ENCODE measurements at places on chromosomes 5 and 9.

GRCh38 chr5:131165119-131165727 lies at the start of gene HINT1:
TSS of gene HINT1 (minus strand) at chr5:131165256. CDS start at chr5:131165205, 51 bp downstream.
- DNase-seq: peak; percentile 87

DNA sequence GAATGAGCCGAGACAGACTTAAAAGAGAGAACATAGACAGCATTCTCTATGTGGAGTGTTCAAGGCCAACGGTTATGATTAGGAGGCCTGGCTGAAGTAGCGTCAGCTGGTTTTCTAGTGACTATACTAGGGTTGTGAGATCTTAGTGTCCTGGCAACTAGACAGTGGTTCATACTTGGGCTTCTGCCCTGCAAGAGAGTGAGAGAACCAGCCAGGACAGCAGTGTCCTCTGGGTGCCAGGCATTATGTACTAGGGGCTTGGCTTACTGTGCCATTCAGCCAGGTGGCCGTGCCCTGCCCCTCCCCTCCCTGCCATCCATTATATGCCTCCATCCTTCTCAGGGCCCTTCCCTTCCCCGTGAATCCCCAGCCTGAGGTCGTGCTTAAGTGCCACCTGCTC lies 56.8 kb downstream of the TRIO start:
- DNase-seq: no peak

DNA sequence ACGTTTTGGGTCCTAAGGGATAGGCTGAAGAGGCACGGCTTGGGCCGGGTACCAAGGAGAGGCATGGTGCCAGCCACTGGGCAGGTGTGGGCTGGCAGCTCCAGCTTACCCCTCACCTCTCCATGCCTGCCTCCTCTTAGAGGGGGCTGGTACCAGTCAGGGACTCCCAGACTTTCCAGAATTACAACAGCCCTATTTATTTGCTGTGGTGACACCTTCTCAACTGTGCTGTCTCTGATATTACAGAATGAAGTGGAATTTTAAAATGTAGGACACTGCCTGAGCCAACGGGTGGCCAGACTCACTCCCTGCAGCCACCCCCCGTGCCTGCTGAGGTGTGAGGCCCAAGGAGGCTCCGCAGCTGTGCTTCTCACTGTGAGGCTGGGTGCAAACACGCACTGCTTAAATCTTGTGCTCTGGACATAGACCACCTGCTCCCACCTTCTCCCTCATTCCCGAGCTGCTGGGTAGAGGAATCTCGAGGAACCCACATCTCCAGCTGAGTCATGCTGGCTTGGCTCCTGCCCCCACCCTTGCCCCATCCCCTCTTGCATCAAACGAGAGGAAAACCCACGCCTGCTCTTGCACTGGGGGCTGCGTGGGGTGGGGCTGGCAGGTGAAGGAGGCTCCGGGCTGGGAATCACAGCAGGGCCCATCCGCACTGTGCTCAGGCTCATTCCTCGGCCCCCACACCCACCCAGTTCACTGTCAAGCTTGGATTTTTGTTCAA lies 47.9 kb downstream of the PRRT1B start:
- no peak for DNase-seq

DNA sequence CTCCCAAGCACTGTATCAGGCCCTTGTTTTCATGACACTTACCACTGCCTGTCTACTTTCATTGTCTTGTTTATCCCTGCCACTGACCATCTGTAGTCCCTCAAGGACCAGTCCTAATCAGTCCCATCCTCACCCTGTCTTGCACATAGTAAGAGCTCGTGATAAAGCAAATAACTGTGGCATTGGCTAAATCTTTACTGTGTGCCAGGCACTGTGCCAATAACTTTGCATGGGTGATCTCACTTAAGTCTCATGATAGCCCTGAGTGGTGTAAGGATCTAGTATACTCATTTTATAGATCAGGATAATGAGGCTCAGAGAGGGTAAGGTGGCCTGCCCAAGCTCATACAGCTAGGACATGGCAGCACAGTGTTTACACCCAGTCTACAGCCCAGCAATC lies 5.6 kb downstream of the CDX1 start:
- DNase-seq: peak; percentile 39

GRCh38 chr9:21991072-21991959 lies 2.9 kb downstream of the CDKN2A start:
- DNase-seq: no peak

DNA sequence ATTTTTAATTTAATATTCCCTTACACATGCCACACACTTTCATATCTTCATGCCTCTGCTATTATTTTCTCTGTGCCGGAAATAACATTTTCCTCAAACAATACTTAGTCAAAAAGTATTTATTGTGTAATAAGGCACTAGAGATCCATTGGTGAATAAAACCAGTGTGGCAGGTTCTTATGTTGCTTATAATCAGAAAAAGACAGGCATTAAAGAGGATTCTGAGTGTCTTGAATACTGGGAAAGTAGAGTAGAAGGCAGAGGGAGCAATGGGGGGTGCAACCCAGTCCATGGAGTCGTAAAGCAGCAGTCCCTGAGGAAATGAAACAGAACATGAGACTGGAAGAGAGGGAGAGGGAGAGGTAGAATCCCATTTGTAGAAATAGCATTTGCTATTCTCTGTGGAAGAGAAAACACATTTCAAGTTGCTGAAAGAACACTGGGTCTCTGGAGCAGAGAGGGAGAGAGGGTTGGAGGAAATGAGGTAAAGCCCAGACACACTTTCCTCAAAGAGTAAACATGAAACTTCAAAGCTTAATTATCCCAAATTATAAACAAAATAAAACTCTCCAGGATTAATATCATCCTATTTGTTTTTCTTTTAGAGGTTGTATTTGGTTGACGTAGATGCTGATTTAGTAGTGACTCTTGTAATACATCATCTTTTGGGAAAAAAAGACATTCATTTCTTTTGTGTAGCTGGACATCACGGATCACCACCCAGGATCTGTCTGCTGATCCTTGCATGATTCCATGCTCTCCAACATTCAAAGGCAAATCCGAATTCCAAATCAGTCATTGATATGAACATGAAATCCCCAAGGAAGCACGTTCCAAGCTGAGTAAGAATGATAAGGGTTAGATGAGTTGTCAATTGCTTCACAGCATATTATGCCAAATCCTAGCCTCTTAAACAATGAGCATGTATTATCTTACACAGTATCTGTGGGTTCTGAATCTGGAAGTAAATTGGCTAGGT lies 37.4 kb upstream of the GRAMD2B start:
- DNase-seq: no peak

- DNase-seq: no peak
These were observed 35.4 kb upstream of the SLC28A3 start for GRCh38 chr9:84375954-84376353.

GRCh38 chr5:171750311-171750788 lies 35.3 kb upstream of the SMIM23 start:
- DNase-seq: no peak

- no peak for DNase-seq
These were observed 421.8 kb downstream of the SEMA5A start for GRCh38 chr5:9124071-9124470.

DNA sequence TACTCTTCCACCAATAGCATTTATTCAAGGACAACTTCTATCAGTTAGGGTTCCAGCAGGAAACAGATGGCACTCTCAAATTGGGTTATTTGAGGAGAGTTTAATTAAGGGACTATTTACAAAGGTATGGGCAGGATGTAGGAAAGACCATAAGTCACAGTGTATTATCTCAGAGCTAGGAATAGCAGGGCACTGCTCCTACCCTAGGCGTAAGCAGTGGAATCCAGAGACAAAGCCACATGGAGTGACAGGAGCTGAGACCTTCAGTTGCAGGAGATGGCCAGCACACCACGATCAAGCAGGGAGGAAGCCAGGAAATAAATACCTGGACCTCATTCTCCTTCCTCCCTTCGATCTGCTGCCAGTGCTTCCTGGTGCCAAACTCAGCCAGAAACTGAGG lies 274.9 kb upstream of the SLC30A5 start:
- no peak for DNase-seq

DNA sequence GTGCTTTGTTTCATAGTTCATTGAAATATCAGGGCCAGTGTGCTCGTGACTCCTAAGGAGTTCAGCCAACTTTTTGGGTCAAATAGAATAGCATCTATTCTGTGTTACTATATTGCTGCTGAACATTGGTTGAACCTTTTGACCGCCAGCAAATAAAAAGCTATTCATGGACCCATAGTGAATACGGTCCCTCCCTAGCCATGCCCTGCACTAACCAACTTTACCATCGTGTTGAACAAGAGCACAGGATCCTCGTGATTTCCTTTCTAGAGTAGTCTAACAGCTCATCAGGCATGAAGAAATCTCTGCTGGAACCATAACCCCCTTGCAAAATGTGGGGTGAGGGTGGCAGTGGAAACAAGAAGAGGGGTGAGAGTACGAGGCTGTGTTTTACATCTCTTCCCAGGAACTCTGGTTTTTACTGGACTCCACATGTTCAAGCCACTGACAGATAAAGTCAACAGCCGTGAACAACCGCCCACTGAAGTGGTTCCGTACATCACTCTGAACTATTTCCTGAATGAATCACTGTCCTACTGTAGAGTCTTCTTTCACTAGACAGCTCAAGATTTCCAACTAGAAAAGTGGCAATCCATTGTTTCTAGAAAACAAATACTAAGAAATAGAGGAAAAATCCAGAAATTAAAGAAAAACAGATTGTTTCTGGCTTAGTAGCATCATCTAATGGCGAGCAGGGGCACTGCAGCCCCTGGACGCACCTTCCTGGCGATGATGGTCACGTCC lies 70.1 kb upstream of the SPATA31E1 start:
- DNase-seq: peak; percentile 59

DNA sequence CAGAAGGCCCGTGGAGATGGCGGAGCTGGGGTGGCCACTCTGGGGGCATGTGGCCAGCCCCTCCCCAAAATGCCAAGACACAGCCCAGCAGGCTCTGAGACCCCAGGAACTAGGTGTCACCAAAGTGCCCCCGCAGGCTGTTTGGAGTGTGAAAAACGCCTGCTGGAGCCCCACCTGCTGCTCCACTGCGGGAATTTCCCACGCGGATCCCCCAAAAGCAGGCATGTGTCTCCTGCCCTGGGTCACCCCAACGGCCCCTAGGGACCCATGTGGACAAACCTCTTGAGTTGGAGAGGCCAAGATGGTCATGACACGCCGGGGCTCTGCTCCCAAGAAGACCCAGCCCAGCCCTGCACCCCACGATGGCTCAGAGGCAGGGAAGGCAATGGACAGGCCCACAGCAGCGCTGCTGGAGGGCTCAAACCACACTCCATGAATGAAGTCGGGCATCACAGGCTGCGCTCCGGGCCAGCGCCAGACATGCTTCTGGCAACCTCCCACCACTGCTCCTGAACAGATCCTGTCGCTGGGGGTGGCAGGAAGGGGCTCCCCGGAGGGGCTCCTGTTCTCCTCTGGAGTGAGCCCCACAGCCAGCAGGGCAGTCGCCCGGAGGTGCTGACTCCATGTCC lies 15.3 kb downstream of the NOTCH1 start:
- DNase-seq: no peak

DNA sequence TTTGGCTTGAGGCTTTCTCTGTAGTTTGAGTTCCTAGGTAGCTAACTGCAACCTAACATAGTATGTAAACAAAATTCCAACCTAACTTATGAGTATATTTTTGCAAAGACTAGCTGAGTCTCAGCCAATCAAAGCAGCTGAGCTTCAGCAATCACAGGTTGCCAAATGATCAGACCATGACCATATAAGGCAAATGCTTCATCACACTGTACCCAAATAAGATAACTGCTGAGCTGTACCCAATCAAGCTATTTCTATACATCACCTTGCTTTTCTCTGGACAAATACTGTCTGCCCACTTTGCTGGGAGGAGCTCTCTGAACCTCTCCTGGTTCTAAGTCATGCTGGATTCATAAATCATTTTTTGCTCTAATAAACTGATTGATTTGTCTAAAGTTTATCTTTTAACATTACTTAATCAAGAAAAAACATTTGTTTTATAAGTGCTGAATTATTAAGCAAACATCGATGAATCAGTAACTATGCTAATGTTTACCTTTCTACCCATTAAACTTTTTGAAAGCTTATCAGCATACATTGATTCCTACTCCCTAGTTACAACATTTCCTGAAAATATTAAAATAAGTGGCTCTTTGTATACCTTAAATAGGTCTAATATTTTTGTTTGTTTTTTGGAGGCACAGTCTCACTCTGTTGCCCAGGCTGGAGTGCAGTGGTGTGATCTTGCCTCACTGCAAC lies 129.7 kb upstream of the PCA3 start:
- DNase-seq: peak; percentile 78

DNA sequence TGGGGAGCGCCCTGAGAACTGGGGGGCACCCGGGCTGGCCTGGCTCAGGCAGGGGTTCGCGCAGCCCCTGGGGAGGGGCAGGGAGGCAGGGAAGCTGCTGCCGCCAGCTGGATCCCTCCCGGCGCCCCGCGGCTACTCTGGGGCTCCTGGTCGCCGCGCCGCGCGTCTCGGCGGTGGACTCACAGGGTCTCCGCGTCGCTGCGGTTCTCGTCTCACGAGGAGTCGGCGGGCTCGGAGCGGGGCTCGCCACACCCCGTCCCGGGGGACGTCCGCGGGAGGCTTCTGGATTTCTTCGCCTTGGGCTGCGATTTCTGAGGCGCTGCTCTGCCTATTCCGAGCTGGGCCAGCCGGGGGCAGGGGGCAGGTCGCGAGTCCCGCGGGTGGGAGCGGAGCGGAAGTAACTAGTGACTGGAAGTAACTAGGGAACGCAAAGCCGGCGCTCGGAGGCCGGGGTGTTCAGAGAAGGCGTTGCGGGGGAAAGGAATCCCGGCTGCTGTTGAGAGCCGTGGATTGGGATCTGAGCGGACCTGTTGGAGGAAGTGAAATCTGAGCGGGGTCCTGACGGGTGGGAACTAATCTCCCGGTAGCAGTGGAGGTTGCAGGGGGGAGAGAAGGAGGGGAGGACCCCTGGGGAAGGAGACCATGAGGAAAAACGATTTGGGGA lies 511 bp downstream of the CYSTM1 start:
- DNase-seq: peak; percentile 48

DNA sequence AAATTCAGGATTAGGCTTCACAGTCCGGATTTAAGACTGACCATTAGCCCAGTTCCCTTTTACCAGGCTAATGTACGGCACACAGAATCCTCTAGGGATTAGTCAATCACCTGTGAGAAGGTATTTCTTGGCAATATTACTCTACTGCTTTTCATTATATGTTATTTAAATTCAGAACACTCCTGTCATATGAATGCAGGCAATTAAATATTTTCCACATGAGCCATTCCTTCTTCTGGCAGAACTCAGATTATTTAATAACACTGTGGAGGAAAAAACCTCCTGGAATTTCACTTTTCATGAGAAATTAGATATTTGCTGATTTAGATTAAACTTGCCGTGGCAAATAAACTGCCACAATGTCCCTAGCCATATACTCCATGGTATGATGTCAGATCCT lies 1357.5 kb upstream of the C9orf72 start:
- DNase-seq: no peak

- no peak for DNase-seq
These were observed 10.2 kb downstream of the PRRX2 start for GRCh38 chr9:129675620-129676019.

GRCh38 chr9:98217255-98217654 lies 24.8 kb upstream of the CORO2A start:
- no peak for DNase-seq

GRCh38 chr9:34958411-34958982 lies 412 bp downstream of the PHF24 start:
- no peak for DNase-seq

All from HCEC 1CT (cell line).